ENCODE measurements at places on chromosomes 16 and 17.

GRCh38 chr17:46979147-46979863 is at the start of gene RPRML:
Gene RPRML, minus strand, starts transcription at chr17:46979253. Its CDS starts 246 bp downstream, at chr17:46979007.
- peak; percentile 41 for DNase-seq

DNA sequence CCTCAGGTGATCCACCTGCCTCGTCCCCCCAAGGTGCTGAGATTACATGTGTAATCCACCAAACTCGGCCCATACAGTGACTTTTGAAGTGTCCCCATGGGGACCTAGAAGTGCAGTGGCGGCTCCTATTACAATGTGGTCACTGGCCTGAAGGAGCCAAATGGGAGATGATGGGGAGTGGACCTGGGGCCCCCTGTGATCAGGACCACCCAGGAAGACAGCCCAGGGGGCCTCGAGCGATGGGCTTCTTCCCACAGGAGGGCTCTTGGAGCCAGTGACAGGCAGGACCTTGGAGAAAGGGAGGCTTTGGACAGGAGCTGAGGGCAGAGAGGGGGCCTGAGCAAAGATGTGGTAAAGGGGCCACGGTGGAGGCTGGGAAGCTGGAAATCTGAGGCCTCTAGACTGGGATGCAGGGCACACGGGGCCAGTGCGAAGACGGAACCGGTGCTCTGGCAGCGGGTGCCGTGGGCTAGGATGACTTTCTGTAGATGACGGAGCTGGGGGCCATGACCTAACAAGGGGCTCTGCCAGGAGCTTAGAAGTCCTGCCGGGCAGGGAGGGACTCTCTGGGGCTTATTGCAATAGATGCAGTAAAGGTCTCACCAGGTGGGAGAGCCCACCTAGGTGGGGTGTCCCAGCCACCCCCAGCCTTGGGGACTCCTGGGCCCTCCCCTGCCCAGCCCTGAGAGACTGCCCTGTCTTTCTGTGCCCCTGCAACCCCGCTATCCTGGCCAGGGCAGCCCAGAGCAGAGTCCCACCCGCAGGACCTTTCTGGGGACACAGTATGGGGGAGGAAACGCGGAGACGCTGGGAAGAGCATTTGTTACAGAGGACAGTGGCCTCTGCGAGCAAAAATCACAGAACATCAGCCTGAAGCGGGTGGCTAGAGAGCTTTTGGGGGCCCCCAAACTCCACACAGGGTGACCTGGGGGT is 2.7 kb upstream of the C17orf99 start:
- DNase-seq, result no peak

GRCh38 chr17:63975541-63976092 is 2.9 kb upstream of the SCN4A start:
- DNase-seq, result no peak

DNA sequence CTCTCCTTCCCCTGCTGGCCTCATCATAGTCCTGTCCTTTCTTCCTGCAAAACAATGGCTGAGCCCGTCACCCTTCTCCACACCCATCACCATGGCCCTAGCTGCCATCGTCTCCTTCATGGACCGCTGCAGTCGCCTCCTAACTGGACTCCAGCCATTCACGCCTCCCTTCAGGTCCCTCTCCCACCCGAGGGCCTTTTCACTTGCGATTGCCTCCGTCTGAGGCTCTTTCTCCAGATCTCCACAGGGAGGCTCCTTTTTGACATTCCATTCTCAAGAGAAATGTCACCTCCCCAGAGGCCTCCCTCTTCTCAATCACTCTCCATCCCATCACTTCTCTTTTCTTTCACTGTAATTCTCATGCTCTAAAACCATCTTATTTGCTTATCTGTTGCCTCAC is 23.5 kb downstream of the GSG1L start:
- DNase-seq, result no peak

DNA sequence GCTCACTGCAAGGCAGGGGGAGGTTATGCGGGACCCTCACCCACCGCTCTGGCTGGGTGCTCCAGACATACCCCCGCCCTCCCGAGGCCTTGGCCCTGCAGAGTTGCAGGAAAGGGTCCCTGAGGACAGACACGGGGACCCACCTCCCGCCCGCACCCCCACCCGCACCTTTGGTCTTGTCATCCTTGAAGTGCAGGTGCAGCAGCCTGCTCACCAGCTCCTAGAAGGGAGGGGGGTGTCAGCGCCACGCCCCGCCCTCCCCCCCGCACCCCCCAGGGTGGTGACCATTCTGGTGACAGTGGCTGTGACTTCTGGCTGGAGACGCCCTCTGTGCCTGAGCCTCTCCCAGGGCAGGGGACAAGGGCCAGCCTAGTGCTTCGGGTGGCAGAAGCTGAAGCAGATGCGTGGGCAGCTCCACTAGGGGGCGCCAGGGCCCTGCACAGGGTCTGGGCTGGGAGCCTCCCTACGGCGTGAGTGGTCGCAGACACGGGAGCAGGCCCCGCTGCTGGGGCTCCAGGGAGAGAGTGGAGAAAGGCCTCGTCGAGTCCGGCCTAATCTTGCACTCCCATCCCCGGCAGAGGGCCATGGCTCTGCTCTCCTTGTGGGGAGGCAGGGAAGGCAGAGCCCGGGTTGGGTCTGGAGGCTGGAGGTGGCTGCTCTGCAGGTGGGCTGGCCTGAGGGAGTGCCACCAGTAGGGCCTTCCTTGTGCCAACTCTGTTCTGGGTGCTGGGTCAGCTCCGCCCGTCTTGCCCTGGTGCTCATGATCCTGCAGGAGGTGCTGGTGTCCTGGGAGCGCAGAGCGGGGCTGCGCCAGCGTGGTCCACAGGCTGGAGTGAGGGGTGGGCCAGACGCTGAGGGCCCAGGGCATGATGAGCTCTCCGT is 2.7 kb downstream of the CENPX start:
- peak; percentile 84 for DNase-seq

GRCh38 chr16:27539120-27539519 is 10.6 kb downstream of the GTF3C1 start:
- no peak for DNase-seq

DNA sequence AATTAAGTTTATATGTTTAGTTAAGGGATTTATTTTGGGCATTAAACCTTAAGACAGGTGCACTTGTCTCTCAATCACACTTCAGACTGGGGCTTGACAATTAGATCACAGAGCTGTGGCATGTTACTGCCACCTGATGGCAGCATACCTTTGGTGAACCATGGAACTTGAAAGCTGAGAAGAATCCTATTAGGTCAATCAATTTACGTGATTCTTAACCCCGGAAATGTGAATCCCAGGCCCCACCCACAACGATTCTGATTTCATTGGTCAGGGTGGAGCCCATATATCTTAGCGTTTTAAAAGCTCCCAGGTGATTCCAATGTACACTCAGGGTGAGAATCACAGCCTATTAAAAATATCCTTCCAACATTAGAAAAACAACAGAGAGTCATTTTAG is 91.0 kb downstream of the GSG1L start:
- DNase-seq, result peak; percentile 15

GRCh38 chr16:82788919-82789318 is 162.2 kb downstream of the CDH13 start:
- DNase-seq, result no peak

DNA sequence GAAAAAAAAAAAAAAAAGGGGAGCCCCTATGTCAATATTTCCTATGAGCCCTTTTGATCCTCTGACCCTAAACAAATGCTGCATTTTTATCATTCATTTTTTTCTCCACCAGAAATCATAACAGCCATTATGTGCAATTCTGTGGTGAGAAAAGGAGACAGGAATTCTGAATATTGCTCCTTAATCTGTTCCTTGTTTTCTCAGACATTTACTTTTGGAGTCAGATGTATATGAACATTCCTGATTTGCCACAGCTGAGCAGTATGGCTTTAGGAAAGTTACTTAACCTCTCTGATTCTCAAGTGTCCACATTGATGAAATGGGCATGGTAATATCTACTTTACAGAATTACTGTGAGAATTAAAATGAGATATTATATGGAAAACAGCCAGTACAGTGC is 144.4 kb downstream of the SKAP1 start:
- no peak for DNase-seq

DNA sequence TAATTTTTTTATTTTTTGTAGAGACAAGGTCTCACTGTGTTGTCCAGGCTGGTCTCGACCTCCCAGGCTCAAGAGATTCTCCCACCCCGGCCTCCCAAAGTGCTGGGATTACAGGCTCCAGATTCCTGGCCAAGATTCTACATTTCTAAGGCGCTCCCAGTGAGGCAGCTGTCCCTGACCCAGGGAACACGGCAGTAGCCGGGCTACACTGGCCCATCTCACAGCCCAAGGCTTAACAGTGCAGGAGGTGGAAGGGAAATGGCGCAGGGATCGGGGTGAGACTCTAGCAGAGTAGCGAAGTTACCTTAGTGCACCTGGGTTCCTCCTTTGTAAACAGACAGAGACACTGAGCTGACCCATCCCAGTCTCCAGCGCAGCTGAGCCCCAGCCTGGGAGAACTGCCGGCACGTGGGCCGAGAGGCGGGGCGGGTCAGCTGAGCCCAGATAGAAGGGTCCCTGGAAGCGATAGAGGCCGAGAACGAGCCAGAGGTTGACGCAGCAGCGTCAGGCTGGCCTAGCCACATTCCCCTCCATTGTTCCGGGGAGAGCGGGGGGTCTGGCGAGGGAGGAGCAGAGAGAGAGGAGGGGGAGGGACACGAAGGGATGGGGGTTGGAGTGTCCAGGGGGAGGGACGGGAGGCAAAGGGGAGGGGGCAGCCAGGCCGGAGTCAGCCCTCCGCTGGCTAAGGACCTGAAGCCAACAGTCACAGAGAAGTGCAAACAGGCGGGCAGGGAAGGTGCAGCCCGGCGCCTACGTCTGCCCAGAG is 2.5 kb downstream of the CARHSP1 start:
- DNase-seq, result no peak

Data from cardiac septum (tissue), 1 donor.